Large intestine (tissue), 12 donors: ENCODE measurements at places on chromosomes 6 and 20.
A peak's percentile ranks its signal among the peaks of the same experiment; 100 is the strongest.

GRCh38 chr20:37336369-37337207, 9.4 kb upstream of the SRC start:
- no peaks in the 10 kb centered on the region for H3K27me3 ChIP-seq
- peak overlapping the region; percentile 46 for H3K27ac ChIP-seq
- no peaks in the 10 kb centered on the region for H3K36me3 ChIP-seq
- peaks cover 21% of the 10 kb centered on the region for H3K4me1 ChIP-seq
- DNase-seq: no peak

DNA sequence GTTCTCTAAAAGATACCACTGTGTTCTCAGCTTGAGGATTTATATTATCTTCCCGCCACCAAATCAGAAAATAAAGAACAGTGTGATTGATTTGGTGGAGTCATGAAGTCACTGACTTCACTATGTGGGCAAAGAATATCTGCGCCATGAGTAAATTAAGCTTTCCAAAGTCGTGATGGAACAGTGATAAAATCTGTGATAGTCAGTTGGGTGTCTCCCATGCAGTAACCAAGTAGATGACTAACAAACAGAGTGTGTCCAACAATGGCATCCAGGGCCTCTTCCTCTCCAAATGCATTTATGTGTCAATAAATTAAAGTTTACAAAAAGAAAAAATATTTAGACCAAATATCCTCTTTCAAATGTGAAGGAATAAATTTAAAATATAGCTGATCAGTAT, 87.0 kb upstream of the DST start:
- H3K27ac ChIP-seq: no peak overlapping the region
- H3K36me3 ChIP-seq: no peaks in the 10 kb centered on the region
- DNase-seq: no peak
- no peaks in the 10 kb centered on the region for H3K27me3 ChIP-seq
- peaks cover 32% of the 10 kb centered on the region for H3K4me1 ChIP-seq

DNA sequence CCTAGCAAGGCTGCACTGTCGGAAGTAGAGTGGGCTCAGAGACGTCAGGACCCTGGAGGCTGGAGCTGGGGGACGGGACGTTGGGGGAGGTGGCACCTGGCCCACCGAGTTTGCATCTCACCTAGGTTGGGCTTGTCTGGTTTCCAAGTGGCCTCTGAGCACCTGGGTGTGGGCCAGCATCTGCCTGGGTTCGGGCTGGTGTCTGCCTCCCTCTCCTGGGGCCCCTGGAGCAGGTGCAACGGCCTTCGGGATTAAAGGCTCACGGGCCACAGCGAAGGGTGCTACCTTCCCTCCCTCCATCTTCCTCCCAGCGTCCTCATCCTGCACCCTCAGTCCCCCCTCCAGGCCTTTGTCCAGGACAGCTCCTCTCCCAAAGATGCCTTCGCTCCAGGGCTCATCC, 6.0 kb downstream of the HRH3 start:
- H3K4me1 ChIP-seq: no peaks in the 10 kb centered on the region
- H3K27ac ChIP-seq: no peak overlapping the region
- H3K36me3 ChIP-seq: no peaks in the 10 kb centered on the region
- H3K4me3 ChIP-seq: no peak overlapping the region

DNA sequence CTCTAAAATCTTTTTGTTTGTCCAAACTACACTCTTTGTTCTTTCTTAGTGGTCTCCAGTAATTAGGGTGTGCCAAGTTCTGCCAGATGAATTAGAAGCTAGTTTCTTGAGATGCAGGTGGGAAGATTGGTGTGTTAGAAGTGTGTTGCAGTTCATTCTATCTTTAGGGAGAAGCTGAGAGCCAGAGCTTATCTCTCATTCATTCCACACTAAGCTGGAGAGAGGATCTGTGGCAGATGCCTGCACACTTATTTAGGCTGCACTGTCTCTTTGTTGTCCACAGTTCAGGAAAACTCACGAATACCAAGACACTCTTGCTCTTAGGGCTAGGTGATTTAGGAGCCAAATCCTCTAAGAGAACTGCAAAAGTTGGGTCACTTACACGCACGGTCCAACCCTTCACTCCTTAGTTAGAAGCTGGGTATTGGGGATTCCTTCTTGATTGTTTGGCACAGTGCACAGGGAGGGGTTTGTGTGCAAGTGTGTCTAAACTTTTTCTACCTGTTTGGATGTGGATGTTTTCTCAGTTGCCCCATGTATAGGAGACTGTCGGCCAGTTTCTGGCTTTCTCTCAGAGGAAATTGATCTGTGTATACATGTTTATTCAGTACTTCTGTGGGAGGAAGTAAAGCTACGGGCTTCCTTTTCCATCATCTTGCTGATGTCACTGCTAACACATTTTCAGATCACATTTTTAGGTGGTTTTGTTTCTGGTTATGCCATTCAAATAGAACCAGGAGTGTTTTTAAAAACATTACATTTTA, 49.5 kb downstream of the SMAP1 start:
- H3K27me3 ChIP-seq: no peaks in the 10 kb centered on the region
- no peaks in the 10 kb centered on the region for H3K4me1 ChIP-seq
- no peak overlapping the region for H3K27ac ChIP-seq

DNA sequence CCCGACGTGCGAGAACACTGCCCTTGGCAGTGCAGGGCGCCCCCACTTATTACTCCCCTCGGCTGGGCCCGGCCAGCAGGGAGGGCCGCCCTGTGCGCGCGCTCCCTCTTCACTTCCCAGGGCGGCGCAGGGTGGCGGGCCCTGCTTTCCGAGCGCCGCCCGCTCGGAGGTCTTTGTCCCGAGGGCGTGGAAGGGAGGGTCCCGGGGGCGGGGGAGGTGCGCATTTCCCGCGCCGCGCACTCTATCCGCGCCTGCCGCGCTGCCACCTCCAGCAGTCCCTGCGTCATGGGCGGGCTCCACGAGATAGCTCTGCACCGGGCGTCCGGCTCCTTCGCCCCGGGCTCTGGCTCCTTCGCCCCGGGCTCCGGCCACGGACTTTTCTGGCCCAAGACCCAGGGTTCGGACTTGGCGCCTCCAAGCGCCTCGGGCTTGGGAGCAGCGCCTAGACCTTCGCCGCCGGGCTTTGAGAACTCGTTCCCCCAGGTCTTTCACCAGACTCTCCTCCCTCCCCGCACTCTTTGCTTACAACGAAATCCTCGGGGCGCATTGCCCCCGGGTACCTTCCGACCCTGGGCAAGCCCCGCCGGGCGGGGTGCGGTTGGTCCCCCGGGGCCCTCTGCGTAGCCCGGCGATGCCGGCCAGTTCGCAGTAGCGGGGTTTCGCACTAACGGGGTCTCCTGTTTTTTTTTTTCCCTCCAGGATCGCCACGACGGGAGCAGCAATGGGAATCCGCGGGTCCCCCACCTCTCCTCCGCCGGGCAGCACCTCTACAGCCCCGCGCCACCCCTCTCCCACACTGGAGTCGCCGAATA, 1.6 kb downstream of the TFAP2C start:
- no peak for DNase-seq
- H3K27ac ChIP-seq: no peak overlapping the region
- H3K4me3 ChIP-seq: no peak overlapping the region
- peaks cover 93% of the 10 kb centered on the region for H3K27me3 ChIP-seq
- H3K4me1 ChIP-seq: peaks cover 10% of the 10 kb centered on the region
